ENCODE measurements at places on chromosomes 11 and 22. TPM values are rescaled to one million over a fixed set of nuclear protein-coding genes. Genes with fewer than 3 reads are reported as not detected.

DNA sequence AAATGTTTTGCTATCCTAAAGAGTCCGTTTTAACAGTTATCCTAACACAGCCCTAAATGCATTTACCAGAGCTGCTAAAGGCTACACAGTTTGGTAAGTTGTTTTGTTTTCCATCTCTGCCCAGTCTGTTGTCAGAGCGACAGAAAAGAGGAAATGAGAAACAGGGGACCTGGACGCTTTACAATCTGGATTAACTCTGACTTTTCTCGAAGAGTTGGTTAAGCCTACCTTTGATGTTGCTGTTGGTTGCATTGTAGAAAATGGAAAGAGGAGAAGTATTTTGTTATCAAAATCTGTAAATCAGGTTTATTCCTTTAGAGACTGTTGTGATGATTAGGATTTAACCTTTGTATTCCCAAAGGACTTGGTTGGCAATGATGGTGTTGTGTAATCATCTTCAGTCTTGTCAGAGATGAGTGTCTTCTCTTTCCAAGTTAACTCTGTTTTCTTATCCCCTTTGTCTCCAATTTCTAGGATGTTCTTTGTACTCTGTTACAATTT, 481 bp downstream of the ANGPTL5 start:
- H3K27me3 ChIP-seq: no peaks in the 10 kb centered on the region
- H3K36me3 ChIP-seq: no peaks in the 10 kb centered on the region
- H3K27ac ChIP-seq: peak overlapping the region; percentile 16
- DNase-seq: peak; percentile 70

GRCh38 chr11:17314232-17314547, 37.4 kb upstream of the NCR3LG1 start:
- peak overlapping the region; percentile 14 for H3K27ac ChIP-seq
- H3K36me3 ChIP-seq: peaks cover 30% of the 10 kb centered on the region
- DNase-seq: peak; percentile 78
- H3K4me1 ChIP-seq: peaks cover 7% of the 10 kb centered on the region
- H3K4me3 ChIP-seq: no peak overlapping the region

DNA sequence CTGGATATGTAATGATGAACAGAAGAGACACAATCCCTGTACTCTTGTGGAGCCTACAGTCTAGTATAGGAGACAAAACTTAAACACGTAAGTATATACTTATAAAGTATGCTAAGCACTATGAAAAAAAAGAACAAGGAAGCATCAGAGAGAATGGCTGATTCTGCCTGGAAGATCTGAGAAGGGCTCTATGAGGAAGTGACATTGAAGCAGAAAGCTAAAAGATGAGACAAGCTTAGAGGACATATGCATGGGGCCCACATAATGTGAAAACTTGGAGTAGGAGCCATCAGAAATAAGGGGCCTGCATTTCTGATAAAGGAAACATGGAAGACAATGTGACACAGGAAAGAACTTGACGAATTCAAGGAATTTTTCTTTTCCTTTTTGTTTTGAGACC, 16.6 kb downstream of the SAA1 start:
- H3K27me3 ChIP-seq: no peaks in the 10 kb centered on the region
- H3K4me3 ChIP-seq: no peak overlapping the region
- no peak overlapping the region for H3K27ac ChIP-seq
- H3K36me3 ChIP-seq: peaks cover 26% of the 10 kb centered on the region
- DNase-seq: no peak

The E2F8 gene
- total RNA-seq: 5.2 TPM

The LRRC56 gene
- 2.6 TPM for total RNA-seq

- no peaks in the 10 kb centered on the region for H3K4me1 ChIP-seq
- H3K4me3 ChIP-seq: no peak overlapping the region
- no peaks in the 10 kb centered on the region for H3K27me3 ChIP-seq
- H3K27ac ChIP-seq: no peak overlapping the region
- no peaks in the 10 kb centered on the region for H3K36me3 ChIP-seq
- DNase-seq: no peak
Measured at GRCh38 chr22:48587236-48587865, 1240.3 kb downstream of the BRD1 start.

The TMPRSS6 gene
- not detected for total RNA-seq

The OR5D16 gene
- total RNA-seq: not detected

- no peak for DNase-seq
- no peaks in the 10 kb centered on the region for H3K36me3 ChIP-seq
- no peaks in the 10 kb centered on the region for H3K27me3 ChIP-seq
- no peak overlapping the region for H3K4me3 ChIP-seq
- no peak overlapping the region for H3K27ac ChIP-seq
Measured at GRCh38 chr11:84173078-84173477, 886.9 kb upstream of the CCDC90B start.

GRCh38 chr11:20363149-20363499, 390 bp upstream of the HTATIP2 start:
- H3K27ac ChIP-seq: no peak overlapping the region
- H3K4me1 ChIP-seq: no peaks in the 10 kb centered on the region
- H3K27me3 ChIP-seq: peaks cover 19% of the 10 kb centered on the region
- DNase-seq: no peak

DNA sequence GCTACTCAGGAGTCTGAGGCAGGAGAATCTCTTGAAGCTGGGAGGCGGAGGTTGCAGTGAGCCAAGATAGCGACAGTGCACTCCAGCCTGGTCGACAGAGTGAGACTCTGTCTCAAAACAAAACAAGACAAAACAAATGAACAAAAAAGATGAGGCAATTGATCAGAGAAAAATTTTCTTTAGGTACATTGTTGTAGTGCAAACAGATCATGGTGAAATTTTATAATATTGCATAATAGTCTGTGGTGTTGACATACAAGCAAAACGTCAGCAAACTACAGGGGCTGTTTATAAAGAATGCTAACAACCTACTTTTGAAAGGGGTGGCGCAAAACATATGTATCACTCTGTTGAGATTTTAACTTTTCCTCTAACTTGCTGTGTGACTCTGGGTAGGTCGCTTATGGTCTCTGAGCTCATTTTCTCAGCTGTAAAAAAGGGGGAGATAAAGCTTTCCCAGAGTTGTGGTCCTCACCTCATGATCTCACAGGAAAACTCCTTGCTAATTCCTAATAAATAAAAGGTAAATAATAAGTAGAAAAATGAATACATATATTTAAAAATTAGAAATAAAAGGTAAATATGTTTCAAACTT, 64.8 kb upstream of the NUP160 start:
- no peak for DNase-seq
- H3K36me3 ChIP-seq: no peaks in the 10 kb centered on the region
- peaks cover 7% of the 10 kb centered on the region for H3K4me1 ChIP-seq
- H3K4me3 ChIP-seq: no peak overlapping the region

GRCh38 chr11:128943428-128943976, 831 bp upstream of the TP53AIP1 start:
- H3K27me3 ChIP-seq: no peaks in the 10 kb centered on the region
- H3K27ac ChIP-seq: no peak overlapping the region
- H3K4me1 ChIP-seq: peaks cover 6% of the 10 kb centered on the region
- DNase-seq: no peak

The OR56A1 gene
- total RNA-seq: not detected

The VPS26B gene
- 49.4 TPM for total RNA-seq

DNA sequence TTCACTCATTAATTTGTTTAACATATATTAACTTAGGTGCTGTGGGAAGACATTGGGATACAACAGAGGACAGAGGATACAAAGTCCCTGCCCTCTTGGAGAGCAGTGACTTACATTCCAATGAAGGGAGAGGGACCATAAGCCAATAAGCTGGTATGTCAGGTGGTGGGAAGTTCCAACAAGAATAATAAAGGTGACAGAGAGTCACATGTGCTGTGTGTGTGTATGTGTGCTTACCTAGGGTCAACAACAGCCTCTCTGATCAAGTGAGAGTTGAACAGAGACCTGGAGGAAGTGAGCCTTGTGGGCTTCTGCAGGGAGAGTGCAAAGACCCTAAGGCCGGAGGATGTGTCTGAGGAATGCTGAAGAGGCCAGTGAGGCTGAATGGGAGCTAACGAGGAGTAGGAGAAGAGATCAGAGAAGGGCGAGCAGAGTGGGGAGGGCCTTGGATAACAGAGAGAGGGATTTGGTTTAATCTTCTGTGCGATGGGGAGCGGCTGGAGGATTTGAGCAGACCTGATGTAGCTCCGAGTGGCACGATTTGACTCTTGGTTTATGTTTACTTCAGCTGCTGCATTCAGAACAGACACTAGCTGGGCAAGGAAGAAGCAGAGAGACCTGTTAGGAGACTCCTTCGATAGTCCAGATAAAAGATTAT, 35.3 kb downstream of the MAP6 start:
- no peak overlapping the region for H3K27ac ChIP-seq
- no peaks in the 10 kb centered on the region for H3K36me3 ChIP-seq
- H3K4me3 ChIP-seq: no peak overlapping the region

The GAL3ST1 gene
- total RNA-seq: 2.9 TPM

DNA sequence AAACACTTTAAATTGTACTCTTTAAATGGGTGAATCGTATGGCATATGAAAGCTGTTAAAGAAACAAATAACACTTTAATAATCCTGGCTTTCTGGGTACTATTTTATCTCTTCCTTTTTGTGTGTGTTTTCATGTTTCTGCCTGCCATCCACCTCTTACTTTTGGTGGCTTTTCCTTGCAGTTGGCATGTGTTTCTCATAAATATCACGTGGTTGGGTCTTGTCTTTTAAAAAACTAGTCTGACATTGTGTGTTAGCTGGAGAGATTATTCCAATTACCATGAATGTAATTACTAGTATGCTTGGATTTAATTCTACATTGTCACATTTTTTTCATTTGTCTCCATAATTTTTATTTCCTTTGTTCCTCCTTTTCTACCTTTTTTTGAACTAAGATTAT, 262.9 kb upstream of the B3GAT1 start:
- H3K36me3 ChIP-seq: no peaks in the 10 kb centered on the region
- peaks cover 2% of the 10 kb centered on the region for H3K27me3 ChIP-seq
- H3K4me1 ChIP-seq: no peaks in the 10 kb centered on the region
- H3K4me3 ChIP-seq: no peak overlapping the region
- H3K27ac ChIP-seq: no peak overlapping the region

The CCDC89 gene
- 0.21 TPM for total RNA-seq

GRCh38 chr11:48054994-48055291, 74.6 kb downstream of the PTPRJ start:
- no peak for DNase-seq
- no peak overlapping the region for H3K4me3 ChIP-seq

- no peaks in the 10 kb centered on the region for H3K36me3 ChIP-seq
- H3K4me1 ChIP-seq: no peaks in the 10 kb centered on the region
- H3K27ac ChIP-seq: no peak overlapping the region
- no peaks in the 10 kb centered on the region for H3K27me3 ChIP-seq
Measured at GRCh38 chr11:93652161-93652597, 9.3 kb upstream of the CEP295 start.

The GAS2L1 gene
- 17.3 TPM for total RNA-seq

- no peaks in the 10 kb centered on the region for H3K36me3 ChIP-seq
- H3K27ac ChIP-seq: no peak overlapping the region
- H3K4me3 ChIP-seq: no peak overlapping the region
- H3K4me1 ChIP-seq: peaks cover 8% of the 10 kb centered on the region
- DNase-seq: no peak
- no peaks in the 10 kb centered on the region for H3K27me3 ChIP-seq
Measured at GRCh38 chr11:73099512-73100266, 42.4 kb downstream of the FCHSD2 start.

GRCh38 chr11:33790040-33790439, 15.7 kb upstream of the FBXO3 start:
- H3K27me3 ChIP-seq: peaks cover 11% of the 10 kb centered on the region
- no peaks in the 10 kb centered on the region for H3K4me1 ChIP-seq
- DNase-seq: no peak
- H3K27ac ChIP-seq: no peak overlapping the region

The SMIM35 gene
- total RNA-seq: not detected

The MLC1 gene
- 0.27 TPM for total RNA-seq

The SERHL2 gene
- total RNA-seq: 3.4 TPM

GRCh38 chr11:33324302-33324985, 67.3 kb downstream of the HIPK3 start:
- H3K36me3 ChIP-seq: no peaks in the 10 kb centered on the region
- no peaks in the 10 kb centered on the region for H3K27me3 ChIP-seq
- no peak overlapping the region for H3K4me3 ChIP-seq
- peaks cover 74% of the 10 kb centered on the region for H3K4me1 ChIP-seq

DNA sequence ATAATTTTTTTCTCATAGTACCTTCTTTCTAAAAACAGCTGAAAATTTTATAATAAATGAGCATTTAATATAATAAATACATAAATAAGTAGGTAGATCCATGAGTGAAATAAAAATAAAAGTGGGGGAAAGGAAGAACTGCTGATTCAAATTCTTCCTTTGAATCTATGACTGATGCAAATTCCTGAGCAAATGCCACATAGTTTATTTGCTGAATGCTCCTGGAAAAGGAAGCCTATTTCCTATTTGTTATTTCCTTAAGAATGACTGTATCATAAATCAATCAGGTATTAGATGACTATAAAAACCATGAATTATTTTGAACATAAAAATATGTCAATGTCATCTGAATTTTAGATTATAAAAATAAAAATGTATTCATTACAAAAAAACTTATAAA, 16.6 kb downstream of the BTBD10 start:
- no peaks in the 10 kb centered on the region for H3K36me3 ChIP-seq
- no peaks in the 10 kb centered on the region for H3K4me1 ChIP-seq
- no peaks in the 10 kb centered on the region for H3K27me3 ChIP-seq
- DNase-seq: no peak
- H3K4me3 ChIP-seq: no peak overlapping the region

The FGF4 gene
- total RNA-seq: not detected

The GGT5 gene
- 0.35 TPM for total RNA-seq
